ENCODE measurements at places on chromosomes 5 and 9. TPM values are rescaled to one million over a fixed set of nuclear protein-coding genes. Genes with fewer than 3 reads are reported as not detected.

GABRB2 gene
- total RNA-seq, result not detected

JADE2 gene
- 61.2 TPM for total RNA-seq

DNA sequence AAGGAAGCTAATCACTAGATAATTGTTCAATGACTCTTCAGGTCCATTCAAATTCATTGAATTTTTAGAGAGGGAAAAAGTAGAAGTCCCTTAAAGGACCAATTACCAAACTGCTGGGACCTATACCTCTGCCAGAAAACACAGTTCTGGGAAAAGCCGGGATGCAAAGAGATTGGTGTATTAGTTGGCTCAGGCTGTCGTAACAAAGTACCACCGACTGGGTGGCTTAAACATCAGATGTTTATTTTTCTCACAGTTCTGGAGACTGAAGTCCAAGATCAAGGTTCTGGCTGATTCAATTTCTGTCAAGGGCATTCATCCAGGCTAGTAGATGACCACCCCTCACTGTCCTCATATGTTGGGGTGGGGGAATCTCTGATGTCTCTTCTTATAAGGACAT lies 177.1 kb upstream of the FSTL4 start:
- DNase-seq, result no peak
- no peaks in the 10 kb centered on the region for H3K36me3 ChIP-seq
- H3K27me3 ChIP-seq, result no peaks in the 10 kb centered on the region
- H3K4me3 ChIP-seq, result no peak overlapping the region
- H3K4me1 ChIP-seq, result no peaks in the 10 kb centered on the region

DNA sequence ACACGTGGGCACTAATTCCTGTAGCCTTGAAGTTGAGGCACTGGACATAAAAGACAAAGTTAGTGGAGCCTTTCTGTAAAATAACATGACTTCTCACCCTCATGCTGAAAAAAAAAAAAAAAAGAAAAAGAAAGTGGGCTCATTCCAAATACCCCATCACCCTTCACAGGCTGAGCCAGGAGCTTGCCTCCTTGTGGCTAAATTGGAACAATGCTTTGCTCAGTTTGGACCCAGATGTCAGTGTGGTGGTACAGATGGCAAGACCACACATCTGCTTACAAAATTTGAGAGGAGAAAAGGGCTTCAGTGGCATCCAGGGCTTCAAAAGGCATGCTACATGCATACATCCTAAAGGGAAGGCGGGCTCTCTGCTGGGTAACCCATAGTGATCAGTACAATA lies 342.8 kb downstream of the EBF1 start:
- H3K4me3 ChIP-seq, result no peak overlapping the region
- no peak for DNase-seq
- H3K27me3 ChIP-seq, result peaks cover 2% of the 10 kb centered on the region
- no peak overlapping the region for H3K27ac ChIP-seq
- H3K4me1 ChIP-seq, result peaks cover 1% of the 10 kb centered on the region
- no peaks in the 10 kb centered on the region for H3K36me3 ChIP-seq

GRCh38 chr9:133122935-133123611 lies 2.0 kb upstream of the RALGDS start:
- peaks cover 14% of the 10 kb centered on the region for H3K36me3 ChIP-seq
- H3K4me3 ChIP-seq, result no peak overlapping the region
- no peaks in the 10 kb centered on the region for H3K27me3 ChIP-seq
- no peak for DNase-seq
- peaks cover 72% of the 10 kb centered on the region for H3K4me1 ChIP-seq

GRCh38 chr9:136339173-136339957 lies 12.0 kb downstream of the GPSM1 start:
- peak; percentile 37 for DNase-seq
- no peaks in the 10 kb centered on the region for H3K36me3 ChIP-seq
- H3K4me3 ChIP-seq, result no peak overlapping the region
